ENCODE measurements at places on chromosomes 13 and 19.

GRCh38 chr13:34926508-34926907 lies 15.6 kb upstream of the NBEA start:
- DNase-seq, result no peak

GRCh38 chr19:18340190-18340989 lies at the start of gene PGPEP1:
TSS of gene PGPEP1 (plus strand) at chr19:18340598. CDS start at chr19:18340682, 84 bp downstream.
- DNase-seq, result peak; percentile 66

- DNase-seq, result no peak
These were observed 4.2 kb downstream of the FNDC3A start for GRCh38 chr13:48979892-48980291.

- DNase-seq, result no peak
These were observed 31.1 kb downstream of the ZC3H4 start for GRCh38 chr19:47082493-47082892.

DNA sequence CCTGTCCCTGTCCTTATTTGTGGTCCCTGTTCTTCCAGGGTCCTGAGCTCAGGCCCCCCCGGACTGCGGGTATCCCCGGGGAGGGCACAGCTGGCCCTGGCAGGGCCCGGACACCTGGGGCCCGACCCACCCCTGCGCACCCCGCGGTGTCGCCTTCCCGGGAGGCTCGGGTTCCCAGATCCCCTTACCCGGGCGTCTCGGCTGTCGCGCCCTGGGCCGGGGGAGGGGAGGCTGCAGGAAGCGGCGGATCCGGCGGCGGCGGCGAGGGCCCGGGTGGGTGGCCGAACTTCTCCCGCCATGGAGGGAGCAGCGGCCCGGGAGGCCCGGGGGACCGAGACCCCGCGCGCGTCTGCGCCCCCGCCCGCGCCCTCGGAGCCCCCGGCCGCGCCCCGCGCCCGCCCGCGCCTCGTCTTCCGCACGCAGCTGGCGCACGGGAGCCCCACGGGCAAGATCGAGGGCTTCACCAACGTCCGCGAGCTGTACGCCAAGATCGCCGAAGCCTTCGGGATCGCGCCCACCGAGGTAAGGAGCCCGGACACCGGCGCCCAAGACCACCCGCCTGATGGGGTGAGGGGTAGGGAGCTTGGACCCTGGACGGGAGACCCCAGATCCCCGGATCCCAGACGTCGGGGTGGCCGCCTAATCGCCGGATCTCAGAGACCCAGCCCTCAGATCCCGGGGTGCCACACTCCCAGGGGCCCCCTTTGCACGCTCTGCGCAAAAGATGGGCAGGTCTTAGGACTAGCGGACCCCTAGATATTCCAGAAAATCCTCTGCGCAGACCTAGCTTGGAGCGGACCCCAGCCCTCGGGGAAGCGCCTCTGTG lies at the start of gene GIPC3:
Gene GIPC3 (plus strand): TSS at position 178 of the 826 bp plus-strand sequence. CDS start 120 bp downstream, at position 298.
- DNase-seq, result no peak

GRCh38 chr19:12947702-12948611 lies 2.3 kb downstream of the RAD23A start:
- DNase-seq, result no peak

- DNase-seq, result no peak
These were observed 121.2 kb downstream of the SHISA2 start for GRCh38 chr13:25930653-25931052.

- DNase-seq, result peak; percentile 17
These were observed 5.7 kb downstream of the WDR62 start for GRCh38 chr19:36060430-36060829.

DNA sequence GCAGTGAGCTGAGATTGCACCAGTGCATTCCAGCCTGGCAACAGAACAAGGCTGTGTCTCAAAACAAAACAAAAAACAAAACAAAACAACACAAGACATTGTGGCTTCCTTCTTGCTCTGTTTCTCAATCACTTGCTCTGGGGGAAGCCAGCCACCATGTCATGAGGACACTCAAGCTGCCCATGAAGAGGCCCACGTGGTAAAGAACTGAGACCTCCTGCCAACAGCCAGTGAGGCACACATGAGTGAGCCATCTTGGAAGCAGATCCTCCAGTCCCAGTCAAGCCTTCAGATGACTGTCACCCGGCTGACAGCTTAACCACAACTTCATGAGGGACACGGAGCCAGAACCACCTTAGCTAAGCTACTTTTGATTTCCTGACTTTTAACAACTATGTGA lies 25.2 kb downstream of the CPT1C start:
- no peak for DNase-seq

DNA sequence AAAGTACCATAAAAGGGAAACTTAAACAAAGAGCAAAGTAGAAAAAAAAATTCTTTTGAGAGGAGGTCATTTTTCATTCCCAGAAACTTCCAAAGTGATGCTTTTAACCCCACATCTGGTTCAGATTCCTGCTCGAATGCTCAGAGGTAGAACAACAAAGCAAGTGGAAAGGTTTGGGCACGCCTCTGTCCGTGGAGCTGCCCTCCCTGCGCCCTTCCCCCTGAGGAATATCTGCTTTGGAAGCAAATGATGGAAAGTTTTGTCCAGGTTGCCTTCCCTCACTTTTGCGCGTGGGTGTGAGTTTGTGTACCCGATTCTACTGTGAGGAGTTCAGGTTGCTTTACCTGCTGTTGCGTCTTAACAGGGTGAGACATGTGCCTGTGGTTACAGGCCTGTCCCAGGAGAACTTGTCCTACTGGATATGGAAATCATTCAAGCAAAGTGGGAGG lies 110.2 kb downstream of the KLF5 start:
- DNase-seq, result no peak

DNA sequence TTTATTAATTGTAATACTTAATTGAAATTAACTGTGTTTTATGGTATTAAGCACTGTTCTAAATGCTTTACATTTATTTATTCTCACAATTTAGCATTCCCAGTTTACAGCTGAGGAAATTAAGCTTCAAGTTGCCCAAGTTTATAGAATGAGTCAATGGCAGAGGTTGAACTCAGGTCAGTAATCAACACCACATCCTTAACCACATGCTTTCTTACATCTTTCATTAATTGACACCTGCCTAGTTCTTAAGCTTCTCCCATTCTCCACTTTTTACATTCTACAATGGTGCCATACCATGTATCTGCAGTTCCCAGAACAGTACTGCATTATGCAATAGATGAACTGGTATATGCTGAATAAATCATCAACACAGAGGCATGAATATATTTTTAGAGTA lies 11.7 kb upstream of the RBM26 start:
- DNase-seq, result no peak

DNA sequence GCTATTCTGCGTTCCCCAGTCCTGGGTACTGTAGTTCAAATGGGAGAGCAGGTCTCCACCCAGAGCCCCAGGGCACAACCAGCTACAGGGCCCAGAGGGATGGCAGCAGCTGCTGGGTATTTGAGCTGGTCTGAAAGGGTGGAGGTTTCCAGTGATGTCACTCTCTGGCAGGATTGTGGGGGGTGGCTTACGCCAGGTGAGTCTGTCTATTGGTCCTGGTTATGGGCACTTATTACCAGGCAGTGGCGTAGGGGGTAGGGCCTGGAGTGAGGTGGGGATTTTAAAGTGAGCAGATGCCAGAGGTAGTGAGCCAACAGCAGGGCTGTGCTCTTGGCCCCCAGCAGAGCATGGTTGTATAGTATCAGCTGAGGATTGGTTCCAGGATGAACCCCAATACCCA lies 6.2 kb downstream of the RPS19 start:
- DNase-seq, result no peak

- peak; percentile 34 for DNase-seq
These were observed at the start of gene CILP2 for GRCh38 chr19:19538061-19538784. TSS of gene CILP2 (plus strand) at chr19:19538265. CDS start at chr19:19538350, 85 bp downstream.

GRCh38 chr19:33139165-33139564 lies 7.3 kb downstream of the WDR88 start:
- no peak for DNase-seq

DNA sequence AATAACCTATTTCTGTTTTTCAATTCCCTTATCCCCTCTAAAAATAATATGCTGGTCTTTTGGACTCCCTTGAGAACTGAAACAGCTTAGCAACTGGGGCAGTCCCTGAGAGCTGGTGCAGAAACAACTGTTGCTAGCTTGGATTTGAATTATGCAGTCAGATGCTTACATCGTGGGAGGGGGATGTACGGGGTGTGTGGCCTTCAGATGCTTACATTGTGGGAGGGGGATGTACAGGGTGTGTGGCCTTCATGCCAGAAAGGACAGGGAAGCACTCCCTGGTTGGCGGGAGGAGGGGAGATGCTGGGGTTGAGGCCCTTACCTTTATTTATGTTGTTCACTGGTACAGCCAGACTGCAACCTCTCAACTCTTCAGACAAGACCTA lies 25.6 kb downstream of the LRCH1 start:
- peak; percentile 39 for DNase-seq

DNA sequence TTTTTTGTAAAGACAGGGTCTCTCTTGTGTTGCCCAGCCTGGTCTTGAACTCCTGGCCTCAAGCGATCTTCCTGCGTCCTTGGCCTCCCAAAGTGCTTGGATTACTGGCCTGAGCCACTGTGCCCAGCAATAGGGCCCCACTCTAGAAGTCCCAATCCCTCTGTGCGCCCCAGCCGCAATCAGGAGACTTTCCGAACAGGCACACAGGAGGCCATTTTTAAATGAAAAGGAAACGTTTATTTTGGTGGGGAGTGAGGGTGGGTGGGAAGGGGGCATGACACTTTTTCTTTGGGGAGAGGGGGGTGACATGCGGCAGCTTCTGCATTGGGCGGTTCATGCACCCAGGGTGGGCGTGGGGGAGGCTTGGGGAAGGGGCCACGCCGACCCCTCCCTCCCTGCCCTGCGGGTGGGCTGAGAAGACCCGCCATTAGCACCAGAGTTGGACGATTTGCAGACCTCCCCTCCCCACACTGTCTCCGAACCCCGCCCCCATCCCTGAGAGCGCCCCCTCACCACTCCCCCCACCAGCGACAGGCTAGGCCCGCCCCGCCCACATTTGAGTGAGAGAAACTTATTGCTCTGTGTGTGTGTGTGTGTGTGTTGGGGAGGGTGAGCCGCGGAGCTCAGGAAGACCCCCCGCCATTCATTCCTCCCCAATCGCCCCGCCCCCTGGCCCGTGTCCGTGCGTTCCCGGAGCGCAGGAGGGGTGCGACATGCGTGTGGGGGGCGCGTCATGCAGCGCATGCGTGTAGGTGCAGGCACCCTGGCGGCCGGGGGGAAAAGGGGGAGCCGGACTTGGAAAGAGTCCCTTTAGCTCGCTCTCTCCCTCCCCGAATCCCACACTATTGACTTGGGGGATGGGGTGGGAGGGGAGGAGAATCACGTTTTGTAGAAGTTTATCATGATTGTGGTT lies 17.2 kb downstream of the KCNC3 start:
- no peak for DNase-seq

DNA sequence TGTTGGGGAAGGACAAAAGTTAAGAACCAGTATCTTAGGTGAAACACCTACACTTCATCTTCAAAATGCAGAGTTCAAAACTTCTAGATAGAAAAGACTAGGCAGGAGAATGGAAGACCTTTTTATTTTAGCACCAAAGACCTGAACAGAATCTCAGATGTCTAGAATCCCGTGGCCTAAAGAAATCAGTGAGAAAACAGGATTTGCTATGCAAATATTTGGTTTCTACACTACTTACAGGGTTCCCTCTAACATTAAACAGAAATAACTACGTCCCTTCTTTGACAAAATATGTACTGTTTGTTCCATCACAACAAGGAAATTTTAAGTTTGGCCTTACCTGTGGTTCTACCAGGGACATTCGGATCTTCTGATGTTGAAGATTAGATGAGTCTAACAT lies 21.5 kb downstream of the DIS3 start:
- DNase-seq, result no peak
